ENCODE measurements at places on chromosomes 4 and X. TPM values are rescaled to one million over a fixed set of nuclear protein-coding genes. Genes with fewer than 3 reads are reported as not detected.

OTC gene
- 3.0 TPM for polyA plus RNA-seq

GAGE12J gene
- polyA plus RNA-seq = not detected

MAGEC1 gene
- not detected for polyA plus RNA-seq

TMEM255A gene
- 0.69 TPM for polyA plus RNA-seq

SPIN2A gene
- 0.60 TPM for polyA plus RNA-seq

IL15 gene
- 13.2 TPM for polyA plus RNA-seq

TRAM1L1 gene
- 0.87 TPM for polyA plus RNA-seq

HERC5 gene
- polyA plus RNA-seq = 3.0 TPM

Data from sigmoid colon (tissue), 7 donors.